ENCODE measurements at places on chromosomes 1 and 21.

- no peak for DNase-seq
Observed at GRCh38 chr21:16134134-16134533, 404.4 kb downstream of the USP25 start.

DNA sequence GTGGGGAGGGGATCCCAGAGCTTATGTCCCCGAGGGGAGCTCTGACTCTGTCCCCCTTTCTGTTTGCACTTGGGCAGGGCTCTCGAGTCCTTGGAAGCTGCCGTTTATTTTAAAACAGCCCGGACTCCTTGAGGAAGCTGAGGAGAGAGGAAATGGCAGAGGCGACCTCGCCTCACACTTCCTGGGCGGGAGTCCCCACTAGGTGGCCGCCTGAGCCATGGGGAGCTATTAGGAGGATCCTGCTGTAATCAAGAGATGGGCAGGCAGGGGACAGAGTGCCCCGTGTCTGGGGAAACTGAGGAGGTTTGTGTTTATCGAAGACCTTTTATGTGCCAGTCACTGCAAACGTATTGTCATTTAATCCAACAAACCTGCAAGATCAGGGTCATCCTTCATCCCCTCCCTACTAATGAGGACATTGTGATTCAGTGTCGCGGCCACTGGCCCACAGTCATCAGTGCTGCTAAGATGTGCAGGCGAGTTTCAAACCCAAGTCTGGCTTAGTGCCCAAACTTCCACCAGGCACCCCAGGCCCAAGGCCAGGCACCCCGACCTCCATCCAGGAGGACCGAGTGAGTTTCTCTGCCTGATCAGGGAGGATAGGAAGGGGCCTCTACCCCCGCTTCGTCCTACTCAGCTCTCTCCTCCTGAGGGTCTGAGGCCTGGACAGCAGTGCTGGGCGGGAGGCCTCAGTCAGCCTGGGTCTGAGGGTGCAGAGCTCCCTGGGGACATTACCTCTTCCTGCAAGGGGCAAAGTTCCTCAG lies 316.9 kb upstream of the VAMP3 start:
- no peak for DNase-seq

GRCh38 chr1:84277343-84278059 lies 24.0 kb upstream of the SAMD13 start:
- DNase-seq: no peak

GRCh38 chr1:209802780-209803152 lies 3.2 kb downstream of the IRF6 start:
- DNase-seq: no peak

DNA sequence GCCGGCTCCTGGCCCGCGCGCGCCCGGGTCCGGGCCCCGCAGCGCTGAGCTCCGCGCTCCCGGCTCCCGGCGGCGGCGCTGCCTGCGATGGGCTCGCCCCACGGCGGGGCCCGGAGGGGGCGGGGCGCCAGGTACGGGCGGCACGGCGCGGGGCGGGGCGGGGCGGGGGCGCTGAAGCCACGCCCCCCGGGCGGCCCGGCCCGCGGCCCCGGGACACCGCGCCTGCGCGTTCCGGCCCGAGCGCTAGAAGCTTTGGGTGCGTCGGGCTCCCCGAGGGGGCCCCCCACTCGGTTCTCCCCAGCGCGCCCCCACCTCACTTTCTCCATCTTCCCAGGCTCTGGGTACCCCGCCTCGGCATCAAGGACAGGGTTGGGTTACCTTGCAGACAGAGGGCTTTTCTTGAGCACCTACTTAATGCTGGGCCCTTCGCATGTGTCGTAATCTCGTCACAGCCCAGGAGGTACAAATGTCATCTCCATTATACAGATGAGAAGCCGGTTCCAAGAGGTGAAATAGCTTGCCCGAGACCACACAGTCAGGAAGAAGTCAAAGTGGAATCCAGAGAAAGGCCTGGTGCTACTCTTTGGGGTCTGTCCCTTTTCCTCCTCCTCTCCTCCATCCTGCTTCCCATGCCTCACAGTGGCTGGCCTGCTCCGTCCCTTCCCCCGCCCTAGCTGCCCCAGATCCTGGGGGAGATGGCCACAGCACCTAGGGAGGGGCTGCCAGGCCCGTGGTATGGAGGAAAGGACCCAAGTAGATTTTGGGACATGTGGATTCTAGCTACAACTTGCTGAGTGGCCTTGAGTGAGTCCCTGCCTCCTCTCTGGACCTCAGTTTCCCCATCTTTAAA lies 46.5 kb downstream of the RAP1GAP start:
- DNase-seq: peak; percentile 32

- no peak for DNase-seq
Observed at GRCh38 chr1:164912290-164912689, 353.3 kb downstream of the PBX1 start.

DNA sequence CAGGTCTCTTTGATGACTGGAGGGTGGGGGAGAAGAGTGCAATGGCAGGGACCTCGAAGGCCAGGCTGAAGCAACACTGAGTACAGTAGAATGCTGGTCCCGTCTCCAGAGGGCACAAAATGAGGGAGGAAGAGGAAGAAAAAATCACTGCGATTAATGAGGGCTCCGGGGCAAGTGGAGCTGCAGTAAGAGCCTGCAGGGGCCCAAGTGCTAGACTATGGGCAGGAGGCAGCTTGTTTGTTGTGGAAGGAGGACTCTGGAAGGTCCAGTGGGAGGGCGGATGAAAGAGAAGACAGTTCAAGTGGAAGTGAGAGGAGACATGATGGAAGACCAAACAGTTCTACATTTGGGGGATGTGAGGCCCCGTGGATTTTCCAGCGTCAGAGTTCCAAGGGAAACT lies 17.4 kb downstream of the TMCC2 start:
- DNase-seq: no peak

- no peak for DNase-seq
Observed at GRCh38 chr1:21604208-21604957, 64.8 kb downstream of the RAP1GAP start.

GRCh38 chr1:189774721-189775287 lies 702.9 kb downstream of the BRINP3 start:
- no peak for DNase-seq

DNA sequence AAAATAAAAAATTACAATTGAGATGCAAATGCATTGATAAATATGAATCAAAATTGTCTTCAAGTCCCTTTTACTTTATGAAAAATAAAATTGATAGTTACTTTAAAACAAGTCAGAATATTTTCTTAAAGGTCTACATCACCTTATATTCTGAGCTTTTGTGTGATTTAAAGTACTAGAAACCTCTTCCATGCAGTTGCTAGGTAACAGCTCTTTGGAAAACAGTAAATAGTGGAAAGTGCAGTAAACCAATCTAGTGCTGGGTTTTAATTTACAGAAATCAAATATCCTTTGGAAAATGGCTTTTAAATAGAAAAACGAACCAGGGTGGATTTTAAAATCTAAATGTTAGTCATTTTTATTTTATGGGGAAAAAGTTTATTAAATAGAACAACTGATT lies 227.9 kb downstream of the KCNT2 start:
- no peak for DNase-seq

GRCh38 chr1:169529068-169529642 lies 43.4 kb upstream of the SLC19A2 start:
- no peak for DNase-seq

GRCh38 chr1:182784556-182785171 lies 4.9 kb upstream of the NPL start:
- no peak for DNase-seq

GRCh38 chr1:22709891-22710700 lies 543 bp upstream of the EPHB2 start:
- no peak for DNase-seq

GRCh38 chr1:154751690-154752089 lies 118.4 kb downstream of the KCNN3 start:
- no peak for DNase-seq

DNA sequence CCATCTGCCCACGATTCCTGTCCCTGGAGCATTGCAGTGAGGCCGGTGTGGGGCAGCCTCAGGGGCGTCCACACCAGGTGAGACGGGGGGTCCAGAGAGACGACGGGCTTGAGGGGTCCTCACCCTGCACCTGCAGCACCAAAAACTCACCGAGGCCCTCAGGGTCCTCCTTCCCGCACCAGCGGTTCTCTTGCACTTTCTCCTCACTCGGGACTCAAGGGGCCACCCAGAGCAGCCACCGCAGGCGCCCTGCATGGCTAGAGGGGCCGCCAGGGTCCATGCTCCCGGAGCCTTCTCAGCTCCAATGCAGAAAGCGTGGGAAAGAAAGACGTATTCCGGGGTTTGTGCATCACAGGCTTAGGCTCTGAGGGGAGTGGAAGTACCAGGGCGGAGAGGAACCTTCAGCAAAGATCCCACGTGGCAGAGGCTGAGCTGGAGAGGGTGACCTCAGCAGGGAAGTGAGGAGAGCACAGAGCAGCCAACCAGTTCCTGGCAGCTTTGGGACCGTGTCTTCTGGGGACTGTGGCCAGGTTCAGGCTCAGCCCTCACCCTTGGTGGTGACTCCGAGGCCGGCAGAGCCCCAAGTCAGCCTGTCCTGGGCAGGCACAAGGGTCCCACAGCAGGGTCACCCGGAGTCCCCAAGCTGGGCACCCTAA lies 19.5 kb upstream of the COL6A2 start:
- DNase-seq: no peak

GRCh38 chr1:1223891-1224290 lies 7.9 kb downstream of the SDF4 start:
- no peak for DNase-seq

All from activated T-helper 1 cell treated with anti-CD3 and anti-CD28 coated beads, Interleukin-2, amount 50 U/mL, for 16 hours (primary cell).